IPS DF 19.7 (cell line): ENCODE measurements at places on chromosomes 1 and 21.
A peak's percentile ranks its signal among the peaks of the same experiment; 100 is the strongest.

GRCh38 chr1:47577303-47578025 lies 139.6 kb downstream of the FOXD2 start:
- no peak for DNase-seq

GRCh38 chr21:28781602-28782276 lies 210.9 kb downstream of the LTN1 start:
- no peak for DNase-seq

DNA sequence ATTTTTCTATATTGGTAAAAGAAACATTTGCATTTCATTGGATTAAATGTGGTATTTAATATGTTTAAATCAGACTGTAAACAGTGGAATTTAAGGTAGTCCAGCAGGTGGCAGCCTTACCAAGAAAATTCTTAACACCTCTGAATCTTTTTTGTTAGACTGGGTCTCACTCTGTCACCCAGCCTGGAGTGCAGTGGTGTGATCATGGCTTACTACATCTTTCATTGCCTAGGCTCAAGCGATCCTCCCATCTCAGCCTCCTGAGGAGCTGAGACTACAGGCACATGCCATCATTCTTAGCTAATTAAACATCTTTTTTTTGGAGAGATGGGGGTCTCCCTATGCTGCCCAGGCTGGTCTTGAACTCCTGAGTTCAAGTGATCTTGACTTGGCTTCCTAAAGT lies 98.8 kb downstream of the RABGAP1L start:
- peak; percentile 2 for DNase-seq

DNA sequence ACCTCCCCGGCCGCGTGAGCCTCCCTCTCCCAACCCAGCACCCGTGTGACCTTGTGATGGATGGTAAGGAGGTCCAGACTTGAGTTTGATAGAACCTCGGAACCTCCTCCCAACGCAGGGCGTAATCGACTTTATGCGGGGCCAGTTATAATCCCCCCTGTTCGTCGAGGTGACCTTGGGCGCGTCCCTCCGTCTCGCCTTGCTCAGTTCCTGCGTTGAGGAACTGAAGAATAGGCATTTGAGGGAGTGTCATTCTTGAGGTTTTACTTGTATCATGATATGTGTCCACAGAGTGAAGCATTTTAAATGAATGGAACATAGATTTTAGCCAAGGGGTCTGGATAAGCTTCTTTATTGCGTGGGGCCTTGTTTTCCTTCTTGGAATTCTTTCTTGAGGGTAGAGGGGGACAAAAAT lies 433 bp downstream of the TIMM17A start:
- no peak for DNase-seq

DNA sequence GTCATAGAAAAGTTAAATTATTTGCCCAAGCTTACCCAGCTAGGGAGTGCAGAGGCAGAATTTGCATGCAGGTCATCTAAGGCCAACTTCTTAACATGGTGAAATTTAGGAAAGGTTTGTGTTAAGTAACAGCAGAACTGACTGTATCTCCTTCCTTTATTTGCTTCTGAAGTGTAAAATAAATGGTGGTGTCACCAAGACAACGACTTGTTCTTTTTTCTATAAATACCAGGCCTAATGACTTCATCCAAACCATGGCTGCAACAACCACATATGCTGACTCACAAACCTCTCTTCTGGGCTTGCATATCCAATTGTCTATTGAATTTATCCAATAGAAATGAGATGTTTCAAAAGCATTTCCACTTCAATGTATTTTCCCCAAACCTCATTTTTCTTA lies 19.1 kb downstream of the COL24A1 start:
- DNase-seq, result no peak

DNA sequence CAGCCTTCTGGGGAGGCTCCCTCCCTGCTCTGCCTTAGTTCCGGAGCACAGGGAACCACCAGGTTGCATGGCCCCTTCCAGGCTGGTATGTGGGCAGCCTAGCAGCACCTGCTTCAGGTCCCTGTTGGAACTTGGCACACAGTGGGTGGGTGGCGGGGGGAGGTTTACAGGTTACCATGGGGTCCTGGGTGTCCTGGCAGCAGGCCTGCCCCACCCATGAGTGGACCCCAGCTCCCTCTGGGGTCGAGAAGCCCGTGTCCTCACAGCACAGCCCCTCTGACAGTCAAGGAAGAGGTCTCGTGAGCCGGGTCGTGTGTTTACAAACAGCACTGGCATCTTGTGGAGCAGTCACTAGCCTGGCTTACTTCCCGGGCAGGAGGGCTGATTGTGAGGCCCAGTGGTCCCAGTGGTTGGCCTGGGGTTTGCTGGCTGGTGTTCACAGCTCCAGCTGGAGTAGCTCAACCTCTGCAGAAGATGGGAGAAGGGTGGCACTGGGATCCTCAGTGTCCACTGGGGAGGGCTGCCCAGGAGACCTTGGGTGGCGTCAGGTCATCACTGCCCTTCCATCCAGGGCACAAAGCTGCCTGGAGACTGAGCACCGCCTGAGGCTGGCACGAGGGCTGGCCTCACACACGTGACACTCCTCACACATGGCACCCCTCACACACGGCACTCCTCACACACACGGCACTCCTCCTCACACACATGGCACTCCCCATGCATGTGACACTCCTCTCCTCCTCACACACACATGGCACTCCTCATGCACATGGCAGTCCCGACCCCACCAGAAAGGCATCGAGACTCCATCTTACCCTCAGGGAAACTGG lies 100.9 kb downstream of the RIPK4 start:
- DNase-seq, result no peak

- DNase-seq, result no peak
Measured at GRCh38 chr1:186443638-186444037, 17.3 kb downstream of the PDC start.

- DNase-seq, result no peak
Measured at GRCh38 chr1:201406831-201407406, 7.8 kb upstream of the LAD1 start.

DNA sequence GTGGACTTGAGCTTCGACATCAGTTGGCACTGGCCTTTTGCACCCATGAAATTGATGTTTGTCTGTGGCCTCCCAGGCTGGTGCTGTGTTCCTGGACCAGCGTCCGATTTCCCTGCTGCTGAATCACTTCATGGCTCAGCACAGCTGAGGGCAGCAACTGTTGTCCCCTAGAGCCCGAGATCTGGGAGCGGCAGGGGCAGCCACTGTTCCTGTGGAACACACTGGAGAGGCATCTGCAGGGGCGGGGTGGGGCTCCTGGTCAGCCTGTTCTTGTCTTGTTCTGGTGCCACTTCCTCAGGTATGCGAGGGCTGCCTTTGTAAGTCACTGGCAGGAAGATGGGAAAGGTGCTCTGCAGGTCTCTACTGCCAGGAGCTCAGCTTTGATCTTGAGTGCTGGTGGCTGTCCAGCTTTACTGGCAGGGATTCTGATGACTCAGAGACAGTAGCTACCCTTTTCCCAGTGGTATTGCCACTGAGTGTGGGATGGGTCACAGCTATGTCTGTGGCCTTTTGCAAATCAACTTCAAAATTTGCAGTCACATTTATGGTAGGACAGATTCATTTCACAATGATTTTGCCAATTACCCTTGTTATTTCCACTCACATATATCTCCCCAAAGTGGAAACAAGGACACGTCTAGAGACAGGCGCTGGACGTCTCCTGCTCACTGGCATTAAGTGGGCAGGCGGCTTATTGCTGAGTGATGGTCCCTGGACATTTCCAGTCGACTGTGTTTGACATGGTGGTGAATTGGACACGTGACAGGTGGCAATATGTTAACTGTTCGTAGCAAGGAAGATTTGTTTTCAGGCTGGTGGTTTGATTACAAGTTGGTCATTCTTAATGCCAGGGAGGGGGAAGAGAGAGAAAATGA lies 15.3 kb downstream of the AGPAT3 start:
- no peak for DNase-seq

GRCh38 chr1:58084266-58084665 lies 462.3 kb downstream of the OMA1 start:
- DNase-seq, result no peak

DNA sequence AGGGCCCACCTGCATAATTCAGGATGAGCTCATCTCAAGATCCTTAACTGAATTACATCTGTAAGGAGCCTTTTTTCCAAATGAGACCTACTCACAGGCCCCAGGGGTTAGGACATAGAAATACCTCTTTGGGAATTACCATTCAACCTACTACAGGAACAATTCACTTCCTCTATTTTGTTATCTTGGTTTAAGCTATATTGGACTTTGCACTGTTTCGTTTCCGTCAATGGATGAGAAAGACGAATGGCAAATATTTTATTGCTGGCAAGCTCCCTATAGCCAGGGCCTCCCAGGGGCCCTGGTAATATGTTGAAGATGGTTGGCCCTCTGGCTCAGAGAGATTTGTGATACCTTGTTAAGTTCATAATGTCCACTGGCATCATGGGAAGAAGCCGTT lies 384.2 kb upstream of the DUSP10 start:
- DNase-seq, result no peak

DNA sequence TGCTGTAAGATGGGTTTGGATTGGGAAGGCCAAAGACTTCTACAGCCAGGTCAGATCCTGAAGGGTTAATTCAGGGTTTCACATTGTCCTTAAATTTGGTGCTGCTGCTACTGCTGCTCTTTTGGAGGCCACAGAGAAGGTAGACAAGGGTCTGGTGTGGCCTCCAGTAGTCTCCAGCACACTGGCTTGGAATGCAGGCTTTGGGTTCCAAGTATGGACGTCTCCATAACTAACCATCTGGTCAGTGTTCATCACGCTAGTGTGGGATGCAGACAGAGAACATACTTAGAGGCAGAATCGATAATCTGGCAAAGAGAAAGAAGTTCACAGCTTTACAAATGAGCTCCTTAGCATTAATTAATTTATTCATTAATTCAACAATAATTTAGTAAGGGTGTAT lies 154.1 kb downstream of the ZBTB18 start:
- no peak for DNase-seq

GRCh38 chr1:243946946-243947345 lies 96.9 kb upstream of the AKT3 start:
- DNase-seq, result peak; percentile 88
